Activated CD4-positive, alpha-beta T cell treated with anti-CD3 and anti-CD28 coated beads for 36 hours (primary cell): ENCODE measurements at places on chromosomes 3 and 15. TPM values are rescaled to one million over a fixed set of nuclear protein-coding genes. Genes with fewer than 3 reads are reported as not detected.

DNA sequence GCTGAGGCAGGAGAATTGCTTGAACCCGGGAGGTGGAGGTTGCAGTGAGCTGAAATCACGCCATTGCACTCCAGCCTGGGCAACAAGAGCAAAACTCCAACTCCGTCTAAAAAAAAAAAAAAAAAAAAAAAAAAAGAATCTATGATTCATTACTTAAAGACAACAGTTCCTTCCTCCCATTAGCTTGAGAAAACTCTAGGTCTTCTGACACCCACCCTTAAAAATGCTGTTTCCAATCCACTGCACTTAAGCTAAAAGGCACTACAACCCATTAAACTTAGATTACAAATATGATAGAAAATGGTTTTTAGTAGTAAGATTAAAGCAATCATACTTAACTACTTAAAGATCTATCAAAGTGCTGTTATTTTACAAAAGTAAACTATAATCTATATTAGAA lies 40.0 kb upstream of the BHLHE40 start:
- no peak for DNase-seq
- no peak overlapping the region for H3K27ac ChIP-seq
- no peaks in the 10 kb centered on the region for H3K36me3 ChIP-seq

GRCh38 chr3:25429361-25430286 lies 1.6 kb downstream of the RARB start:
- H3K36me3 ChIP-seq, result no peaks in the 10 kb centered on the region
- H3K4me3 ChIP-seq, result no peak overlapping the region
- H3K27me3 ChIP-seq, result peaks cover 35% of the 10 kb centered on the region
- no peak overlapping the region for H3K27ac ChIP-seq
- no peak for DNase-seq

DNA sequence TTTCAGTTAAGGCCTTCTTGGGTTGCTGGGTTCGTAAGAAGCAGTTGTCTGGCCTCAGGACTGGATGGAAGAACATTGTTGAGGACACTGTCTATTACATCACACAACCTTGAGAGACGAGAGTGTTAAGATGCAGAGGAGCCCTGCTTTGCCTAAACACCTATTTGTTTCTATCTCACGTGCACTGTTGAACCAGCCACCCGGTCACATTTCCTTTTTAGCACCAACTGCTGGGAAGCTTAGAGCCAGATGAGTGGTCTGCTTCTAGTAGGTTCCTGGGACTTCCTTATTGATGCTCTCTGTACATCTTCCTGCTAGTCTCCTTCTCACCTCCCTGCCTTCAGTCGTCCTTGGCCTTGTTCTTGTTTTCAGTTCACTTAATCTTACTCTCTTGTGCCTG lies 22.3 kb downstream of the CAND2 start:
- DNase-seq, result no peak
- no peaks in the 10 kb centered on the region for H3K27me3 ChIP-seq
- H3K4me1 ChIP-seq, result no peaks in the 10 kb centered on the region
- no peak overlapping the region for H3K4me3 ChIP-seq
- H3K36me3 ChIP-seq, result no peaks in the 10 kb centered on the region

GRCh38 chr3:1195947-1196346 lies 103.1 kb downstream of the CNTN6 start:
- no peaks in the 10 kb centered on the region for H3K27me3 ChIP-seq
- no peaks in the 10 kb centered on the region for H3K4me1 ChIP-seq
- no peaks in the 10 kb centered on the region for H3K36me3 ChIP-seq
- no peak overlapping the region for H3K27ac ChIP-seq
- no peak for DNase-seq
- no peak overlapping the region for H3K4me3 ChIP-seq

- peaks cover 1% of the 10 kb centered on the region for H3K36me3 ChIP-seq
- H3K4me1 ChIP-seq, result no peaks in the 10 kb centered on the region
Measured at GRCh38 chr3:132381348-132381944, 35.9 kb upstream of the DNAJC13 start.

- H3K4me1 ChIP-seq, result no peaks in the 10 kb centered on the region
- no peak overlapping the region for H3K27ac ChIP-seq
- no peak overlapping the region for H3K4me3 ChIP-seq
- H3K27me3 ChIP-seq, result peaks cover 30% of the 10 kb centered on the region
Measured at GRCh38 chr3:43852066-43852465, 161.3 kb downstream of the ABHD5 start.

SI gene
- not detected for total RNA-seq
